ENCODE measurements at places on chromosomes 6 and 20.
A peak's percentile ranks its signal among the peaks of the same experiment; 100 is the strongest.

DNA sequence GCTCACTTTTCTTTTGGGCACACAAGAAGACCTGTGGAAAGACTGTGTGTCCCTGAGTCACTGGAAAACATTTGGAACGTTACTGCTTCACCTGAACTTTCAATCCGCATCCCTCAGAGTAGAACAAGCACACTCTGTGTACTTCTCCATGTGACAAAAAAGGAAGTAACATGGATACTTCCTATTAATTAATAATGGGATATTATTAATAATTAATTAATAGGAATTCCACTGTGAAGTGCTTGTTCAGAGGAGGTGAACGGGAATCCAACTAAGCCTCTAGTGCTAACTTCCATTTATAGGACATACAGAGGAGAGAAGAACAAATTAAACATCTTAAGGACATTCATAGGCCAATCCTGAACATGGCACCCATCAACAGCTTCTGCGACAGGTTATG, 407.8 kb downstream of the SYNE1 start:
- DNase-seq = no peak

GRCh38 chr6:77466451-77467437, 3.5 kb upstream of the HTR1B start:
- DNase-seq = peak; percentile 18

DNA sequence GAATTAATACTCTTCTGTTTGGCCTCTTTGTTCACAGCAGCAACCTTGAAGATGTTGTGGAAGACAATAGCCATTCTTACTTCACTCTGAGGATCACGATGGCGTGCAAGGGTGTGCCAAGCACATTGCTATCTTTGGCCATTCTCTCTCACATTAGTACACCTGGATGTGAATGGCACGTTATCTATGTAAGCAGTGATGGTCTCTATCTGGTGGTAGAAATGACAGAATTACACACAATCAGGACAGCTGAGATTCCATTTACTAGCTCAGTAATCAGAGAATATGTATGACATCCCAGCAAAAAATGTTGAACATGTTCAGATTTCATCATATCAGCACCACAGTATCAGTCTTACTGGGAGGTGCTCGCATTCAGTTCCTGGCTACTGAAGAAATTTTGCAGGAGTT, 116.2 kb downstream of the LCA5 start:
- DNase-seq = no peak

GRCh38 chr6:122620902-122621301, 10.7 kb downstream of the PKIB start:
- DNase-seq = no peak

DNA sequence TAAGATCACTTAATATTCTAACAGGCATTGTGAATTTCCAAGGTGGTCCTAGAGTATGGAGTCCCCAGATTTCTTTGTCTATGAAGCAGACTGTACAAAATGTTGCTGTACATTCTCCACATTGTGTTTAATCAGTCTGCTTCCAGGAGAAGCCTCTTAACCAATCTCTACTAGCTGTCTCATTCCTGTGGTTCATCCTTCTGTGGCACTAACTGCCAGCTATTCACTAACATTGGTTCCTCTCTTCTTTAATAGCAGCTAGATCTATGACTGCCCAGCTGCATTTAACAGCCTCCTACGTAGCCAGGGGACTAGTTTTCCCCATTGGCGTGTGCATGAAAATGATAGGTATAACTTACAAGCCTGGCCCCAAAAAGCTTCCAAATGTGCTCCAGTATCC, 395.4 kb downstream of the SAMD5 start:
- DNase-seq = no peak

- no peak for DNase-seq
These were observed 65.4 kb downstream of the IGF2R start for GRCh38 chr6:160034036-160034930.

GRCh38 chr6:15546591-15546990, 116.2 kb downstream of the DTNBP1 start:
- no peak for DNase-seq

DNA sequence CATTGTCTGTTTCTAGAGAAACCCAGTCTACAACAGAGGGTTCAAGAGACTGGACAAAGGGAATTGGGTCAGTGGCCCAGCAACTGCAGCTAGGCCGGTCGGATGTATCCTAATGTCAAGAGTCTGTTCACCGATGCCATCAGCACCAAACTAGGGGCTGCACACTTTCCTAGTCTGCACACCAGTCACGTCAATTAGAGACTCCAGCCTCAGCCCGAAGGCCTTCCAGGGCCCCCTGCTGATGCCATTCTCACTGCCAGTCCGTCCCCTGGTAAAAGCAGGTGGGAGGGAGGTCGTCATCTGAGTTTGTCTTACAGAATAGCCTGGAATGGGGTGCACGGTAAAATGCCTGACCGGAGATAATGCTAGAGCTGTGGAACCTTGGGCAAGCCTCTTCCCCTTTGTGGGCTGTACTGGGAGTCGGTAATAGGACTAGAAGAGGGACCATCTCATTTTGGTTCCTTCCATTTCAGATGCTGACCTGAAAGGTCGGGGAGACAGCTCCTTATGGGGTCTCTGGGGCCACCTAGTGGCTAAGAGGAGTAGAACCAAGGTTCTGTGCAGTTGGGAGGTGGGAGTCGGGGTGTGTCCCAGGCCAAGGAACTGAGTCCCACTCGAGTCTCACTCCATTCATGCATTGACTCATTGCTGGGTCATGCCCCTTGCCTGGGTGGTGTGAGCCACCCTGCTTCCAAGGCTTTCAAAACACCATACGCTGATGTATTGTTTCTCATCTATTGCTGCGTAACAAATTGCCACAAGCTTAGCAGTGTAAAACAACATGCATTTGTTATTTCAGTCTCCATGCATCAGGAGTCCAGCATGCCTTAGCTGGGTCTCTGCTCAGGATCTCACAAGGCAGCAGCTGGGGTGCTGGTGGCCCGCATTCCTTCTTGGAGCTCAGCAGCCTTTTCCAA, 5.1 kb downstream of the SOX12 start:
- DNase-seq = peak; percentile 72

DNA sequence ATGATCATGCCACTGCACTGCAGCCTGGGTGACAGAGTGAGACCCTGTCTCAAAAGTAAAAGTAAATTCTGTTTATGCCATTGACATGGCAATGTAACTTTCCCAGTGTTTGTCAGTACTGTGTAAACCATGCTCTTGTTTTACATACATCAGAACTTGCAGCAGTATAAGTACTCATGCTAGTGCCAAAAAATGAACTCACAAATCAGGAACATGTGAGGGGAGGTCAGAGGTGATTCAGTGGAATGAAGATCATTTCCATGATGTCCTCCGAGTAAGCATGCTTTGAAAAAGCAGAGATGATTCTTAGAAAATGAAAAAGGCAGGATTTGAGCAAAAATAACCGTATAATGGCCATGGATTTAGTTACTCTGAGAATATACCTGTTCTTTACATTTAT, 81.9 kb downstream of the ANKS1A start:
- DNase-seq = no peak

DNA sequence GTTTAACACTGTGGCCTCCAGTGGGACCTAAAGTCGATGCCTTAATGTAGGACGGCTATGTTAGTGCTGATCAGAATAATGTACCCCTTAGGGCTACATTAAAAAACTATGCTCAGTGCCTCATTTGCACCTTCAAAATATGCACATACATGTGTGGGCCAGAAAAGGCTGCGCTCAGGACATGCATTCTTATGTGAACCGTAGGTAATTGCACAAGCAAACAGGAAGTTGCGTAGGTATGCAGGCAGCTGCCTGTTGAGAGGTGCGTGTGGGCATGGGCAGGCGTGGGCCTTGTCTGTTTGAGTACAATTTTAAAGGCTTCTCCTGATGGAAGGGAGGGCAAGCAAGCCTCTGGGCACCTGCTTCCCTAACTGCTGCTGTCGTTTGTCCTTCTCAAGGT, 116.2 kb upstream of the JAG1 start:
- no peak for DNase-seq
